ENCODE measurements at places on chromosomes 1 and 21.

DNA sequence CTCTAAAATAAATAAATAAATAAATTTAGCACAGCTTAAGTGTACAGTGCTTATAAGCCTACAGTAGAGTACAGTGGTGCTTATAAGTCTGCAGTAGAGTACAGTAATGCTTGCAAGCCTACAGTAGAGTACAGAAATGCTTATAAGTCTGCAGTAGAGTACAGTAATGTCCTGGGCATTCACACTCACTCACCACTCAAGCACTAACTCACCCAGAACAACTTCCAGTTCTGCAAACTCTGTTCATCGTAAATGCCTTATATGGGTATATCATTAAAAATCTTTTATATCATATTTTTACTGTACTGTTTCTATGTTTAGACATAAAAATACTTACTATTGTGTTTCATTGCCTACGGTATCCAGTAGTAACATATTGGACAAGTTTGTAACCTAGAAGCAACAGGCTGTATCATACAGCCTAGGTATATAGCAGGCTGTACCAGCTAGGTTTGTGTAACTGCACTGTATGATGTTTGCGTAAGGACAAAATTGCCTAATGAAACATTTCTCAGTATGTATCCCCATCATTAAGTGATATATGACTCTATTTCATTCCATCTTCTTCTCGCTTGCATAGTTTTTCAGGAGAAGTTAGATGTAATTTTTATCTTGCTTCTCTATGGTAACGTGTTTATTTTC, 14.0 kb upstream of the S100B start:
- DNase-seq = no peak

GRCh38 chr1:3293563-3294080, 160.8 kb upstream of the ARHGEF16 start:
- no peak for DNase-seq

DNA sequence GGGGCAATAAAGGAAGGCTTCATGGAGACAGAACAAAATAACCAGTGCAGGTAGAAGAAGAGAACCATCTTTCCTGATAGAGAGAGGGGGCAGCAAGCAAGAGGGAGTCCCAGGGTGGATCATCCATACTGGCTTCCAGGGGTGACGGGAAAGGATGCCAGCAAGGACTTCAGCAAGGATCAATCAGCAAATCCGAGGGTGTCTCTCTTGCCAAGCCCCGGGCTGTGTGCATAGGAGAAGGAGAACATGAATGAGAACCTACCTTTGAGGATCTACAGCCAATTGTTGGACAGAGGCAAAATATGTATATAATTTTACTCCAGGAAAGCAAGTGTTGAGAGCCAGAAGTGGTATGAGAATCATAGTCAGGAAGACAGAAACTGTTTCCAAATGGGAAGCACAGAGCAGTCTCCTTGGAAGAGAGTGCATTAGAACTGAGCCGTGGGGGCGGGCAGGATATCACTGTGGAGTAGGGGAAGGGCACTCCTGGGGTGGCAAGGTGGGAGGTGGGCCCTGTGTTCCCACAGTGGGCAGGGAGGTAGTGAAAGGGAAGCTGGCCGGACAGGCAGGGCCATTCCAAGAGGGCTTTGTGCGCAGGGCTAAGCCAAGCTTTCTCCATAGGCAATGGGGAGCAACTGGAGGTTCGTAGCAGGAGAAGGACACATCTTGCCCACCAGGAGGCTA, 1.1 kb upstream of the S100A9 start:
- no peak for DNase-seq

- no peak for DNase-seq
Observed at GRCh38 chr1:182332261-182333060, 59.1 kb downstream of the GLUL start.

GRCh38 chr1:180151508-180151907, 3.2 kb upstream of the QSOX1 start:
- no peak for DNase-seq

GRCh38 chr21:29208682-29209059, 78.2 kb downstream of the MAP3K7CL start:
- no peak for DNase-seq

- no peak for DNase-seq
Observed at GRCh38 chr1:185998391-185998790, 264.2 kb downstream of the HMCN1 start.

DNA sequence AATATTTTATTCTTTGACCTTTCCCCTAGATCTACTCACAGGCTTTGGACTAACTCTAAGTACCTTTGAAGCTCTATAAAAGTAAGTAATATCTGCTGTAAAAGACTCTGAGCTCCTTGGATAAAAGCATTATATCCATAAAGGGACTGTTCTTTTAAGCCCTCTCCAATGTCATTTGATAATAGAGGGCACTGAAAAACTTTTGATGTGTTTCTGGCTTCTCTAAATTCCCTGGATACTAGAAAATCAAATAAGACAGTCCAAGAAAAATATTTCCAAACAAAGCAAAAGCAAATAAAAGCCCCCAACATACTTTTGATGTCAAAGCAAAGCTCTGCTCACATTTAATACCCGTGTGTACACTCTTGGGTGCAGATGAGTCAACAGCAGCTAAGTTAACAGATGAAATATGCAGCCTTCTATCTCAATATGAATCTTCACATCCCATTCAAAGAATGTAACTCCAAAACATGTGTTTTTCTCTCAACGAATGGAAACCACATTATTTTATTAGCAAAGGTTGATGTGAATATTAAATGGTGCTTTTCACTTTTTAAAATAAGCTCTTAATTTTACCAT, 230.3 kb downstream of the CENPF start:
- DNase-seq = no peak

Measured in activated T-helper 1 cell treated with Interleukin-2 at 50 U/mL for 16 hours (primary cell).